GM04504 (cell line): ENCODE measurements at places on chromosomes 13 and 19.

GRCh38 chr19:43692877-43693276, 22.9 kb upstream of the PLAUR start:
- DNase-seq, result no peak

GRCh38 chr19:13401388-13401787, 104.9 kb downstream of the CACNA1A start:
- no peak for DNase-seq

DNA sequence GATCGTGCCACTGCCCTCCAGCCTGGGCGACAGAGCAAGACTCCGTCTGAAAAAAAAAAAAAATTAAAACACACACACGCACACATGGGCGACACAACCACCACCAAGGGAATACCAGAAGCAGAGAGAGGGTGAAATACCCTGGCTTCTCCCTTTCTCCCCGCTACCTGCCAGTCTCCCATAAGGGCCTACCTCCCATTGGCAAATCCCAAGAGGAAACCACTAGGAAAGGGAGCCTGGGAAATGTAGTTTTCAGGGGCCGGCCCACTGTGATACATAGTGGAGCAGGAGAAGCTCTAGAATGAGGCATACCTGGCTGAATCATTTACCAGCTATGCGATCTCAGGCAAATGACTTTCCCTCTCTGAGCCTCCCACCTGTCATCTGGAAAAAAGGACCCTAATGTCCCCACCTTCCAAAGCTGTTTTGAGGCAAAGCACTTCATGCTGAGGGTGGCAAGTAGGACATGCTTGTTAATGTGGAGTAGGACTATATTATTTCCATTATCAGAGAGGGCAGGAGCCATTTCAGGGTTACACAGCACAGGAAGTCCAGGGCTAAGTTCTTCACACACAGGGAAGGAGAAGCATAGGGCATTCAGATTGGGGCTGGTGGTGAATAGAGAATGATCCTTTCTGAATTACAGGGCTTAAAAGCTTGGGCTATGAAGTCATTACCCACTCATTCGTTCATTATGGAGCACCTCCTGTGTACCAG, 14.3 kb upstream of the HNRNPUL1 start:
- DNase-seq, result no peak

- no peak for DNase-seq
These were observed 53.4 kb downstream of the KDM4B start for GRCh38 chr19:5022066-5022860.

- no peak for DNase-seq
These were observed 5.1 kb downstream of the DNMT1 start for GRCh38 chr19:10189616-10190015.

GRCh38 chr13:112842343-112842856, 126.6 kb upstream of the MCF2L start:
- no peak for DNase-seq

- no peak for DNase-seq
These were observed 830.6 kb upstream of the SLITRK5 start for GRCh38 chr13:86840250-86841191.

DNA sequence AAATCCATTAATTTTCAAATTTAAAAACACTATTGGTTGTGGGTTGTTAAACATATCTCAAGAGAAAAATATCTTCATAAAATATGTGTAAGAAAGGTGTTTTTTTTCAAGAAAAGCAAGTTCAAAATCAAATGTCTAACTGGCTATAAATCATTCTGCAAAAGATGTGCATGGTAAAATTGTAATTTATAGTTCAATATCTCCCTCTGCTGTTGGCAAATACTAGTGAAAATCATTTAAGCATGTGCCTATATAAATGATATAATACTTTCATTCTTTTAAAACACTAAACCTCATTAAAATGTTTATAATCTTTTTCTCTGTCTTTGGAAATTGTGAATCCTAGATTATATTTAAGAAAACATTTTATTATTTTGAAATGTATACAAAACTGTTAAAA, 17.2 kb upstream of the SLITRK6 start:
- no peak for DNase-seq

DNA sequence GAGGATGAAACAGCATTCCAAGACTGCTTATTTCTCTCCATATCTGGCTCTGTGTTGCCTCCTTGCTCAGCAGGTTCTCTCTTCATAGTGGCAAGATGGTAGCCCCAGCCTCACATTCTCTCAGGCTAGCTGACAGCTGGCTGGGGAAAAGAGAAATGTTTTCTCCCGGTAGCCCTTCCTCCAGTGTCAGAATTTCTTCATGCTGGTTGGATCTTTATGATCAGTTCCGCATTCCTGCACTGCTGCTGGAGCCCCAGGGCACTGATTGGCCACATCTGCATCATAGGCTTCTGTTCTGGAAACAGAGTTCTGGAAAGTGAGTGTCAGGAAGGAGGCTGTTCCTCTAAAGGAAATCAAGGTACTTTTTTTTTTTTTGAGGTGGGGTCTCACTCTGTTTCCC, 24.6 kb downstream of the POP4 start:
- DNase-seq, result no peak

DNA sequence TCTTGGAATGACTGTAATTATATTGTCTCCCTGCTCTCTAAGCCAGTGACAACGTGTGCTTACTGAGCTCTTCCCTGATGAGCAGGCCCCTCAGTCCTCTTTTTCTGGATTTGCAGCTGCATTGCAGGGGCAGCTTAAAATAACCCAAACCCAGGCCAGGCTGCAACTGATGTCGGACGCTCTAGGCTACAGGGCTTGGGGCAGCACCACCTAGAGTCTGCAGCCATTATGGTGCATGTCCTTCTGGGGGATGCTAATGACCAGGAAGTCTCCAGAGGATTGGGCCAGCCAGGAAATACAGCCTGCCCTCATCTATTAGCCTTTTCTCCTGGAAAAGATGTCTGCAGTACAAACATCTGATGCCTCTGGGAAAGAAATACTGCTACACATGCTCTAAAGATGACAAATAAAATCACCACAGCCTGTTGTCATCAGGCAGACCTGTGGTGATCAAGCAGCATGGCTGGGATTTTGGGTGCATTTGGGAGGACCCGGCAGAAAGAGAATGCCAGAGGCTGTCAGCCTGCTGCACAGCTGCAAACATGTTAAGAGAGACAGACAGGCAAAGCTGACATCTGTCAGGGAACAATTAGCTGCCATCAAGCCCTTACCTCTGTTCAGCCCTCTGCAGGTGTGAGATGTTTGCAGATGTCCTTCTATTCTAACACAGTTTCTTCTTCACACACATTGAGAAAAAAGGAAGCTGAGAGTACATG, 51.8 kb downstream of the CCDC70 start:
- DNase-seq, result no peak

GRCh38 chr13:108940121-108940520, 310.7 kb downstream of the MYO16 start:
- no peak for DNase-seq

- DNase-seq, result no peak
These were observed 110.3 kb downstream of the KDM4B start for GRCh38 chr19:5079071-5079774.

DNA sequence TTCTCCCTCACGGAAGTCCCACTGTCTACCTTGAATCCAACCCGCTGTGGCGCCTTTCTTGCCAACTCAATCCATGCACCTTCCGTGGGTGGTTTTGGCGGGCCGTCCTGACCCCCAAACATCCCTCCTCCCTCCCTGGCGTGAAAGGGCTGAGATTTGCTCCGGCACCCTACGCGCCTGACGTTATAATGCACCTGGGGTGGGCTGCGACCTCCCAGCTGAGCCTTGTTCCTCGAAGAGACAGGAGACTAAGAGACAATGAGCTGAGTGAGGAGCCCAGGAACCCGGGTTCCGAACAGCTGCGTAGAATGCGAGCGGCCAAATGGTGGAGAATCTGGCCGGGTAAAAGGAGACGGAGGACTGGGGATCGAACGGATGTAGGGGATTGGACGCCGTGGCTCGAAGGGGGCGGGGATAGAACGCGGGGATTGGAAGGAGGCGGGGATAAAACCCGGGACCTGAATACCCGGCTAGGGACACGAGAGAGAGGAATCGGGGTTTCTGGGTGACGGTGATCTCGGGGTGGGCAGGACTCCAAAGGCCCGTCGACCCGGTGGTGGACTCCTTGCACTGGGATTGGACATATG, at the start of gene CPT1C:
Gene CPT1C, plus strand, starts transcription at position 461 of the 587 bp plus-strand sequence. CDS start 1,137 bp downstream, outside the sequence.
- DNase-seq, result no peak

DNA sequence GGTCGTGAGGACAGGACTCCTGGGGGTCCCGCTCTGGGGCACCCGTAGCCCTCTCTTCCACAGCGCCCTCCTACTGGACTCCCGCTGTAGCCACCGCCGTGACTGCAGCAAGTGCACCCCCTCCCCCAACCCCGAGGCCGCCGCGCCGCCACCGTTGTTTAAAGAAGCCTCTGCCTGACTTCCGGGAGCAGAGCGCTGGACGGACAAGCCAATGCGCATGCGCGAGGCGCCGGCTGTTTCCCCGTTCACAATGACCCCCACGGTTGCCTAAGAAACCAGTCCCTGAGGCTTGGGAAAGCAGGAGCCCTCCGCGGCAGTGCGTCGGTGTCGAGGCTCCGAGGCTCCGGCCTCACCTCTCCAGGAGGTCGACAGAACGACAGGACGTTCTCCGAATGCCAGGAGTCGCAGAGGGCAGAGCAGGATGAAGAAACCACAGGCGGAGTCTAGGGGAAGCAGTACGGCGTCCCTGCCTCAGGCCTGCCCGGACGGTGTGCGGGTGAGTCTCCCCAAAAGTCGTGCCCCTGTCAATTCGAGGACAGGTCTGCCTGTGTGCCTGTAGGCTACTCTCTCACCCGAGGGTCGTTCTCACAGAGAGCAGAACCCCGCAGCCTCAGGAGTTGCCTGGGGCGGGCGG, 70.5 kb upstream of the ZNF420 start:
- DNase-seq, result no peak

GRCh38 chr13:24897293-24897692, 133.3 kb downstream of the RNF17 start:
- DNase-seq, result no peak

- DNase-seq, result no peak
These were observed 58.3 kb downstream of the CACNA1A start for GRCh38 chr19:13447978-13448377.

DNA sequence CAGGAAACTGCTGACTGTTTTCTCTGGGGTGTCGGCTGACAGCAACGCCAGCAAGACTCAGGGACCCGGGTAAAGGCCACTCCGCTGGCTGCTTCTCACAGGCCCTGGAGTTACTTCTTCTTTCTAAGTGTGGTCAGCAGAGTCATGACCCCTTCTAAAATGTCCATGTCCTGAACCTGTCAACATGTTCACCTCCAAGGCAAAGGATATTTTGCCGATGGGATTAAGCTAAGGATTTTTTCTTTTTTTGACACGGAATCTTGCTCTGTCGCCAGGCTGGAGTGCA, 7.9 kb downstream of the PEX11G start:
- no peak for DNase-seq

GRCh38 chr19:17226002-17226933, at the start of gene OCEL1:
Gene OCEL1, plus strand, starts transcription at chr19:17226226. Its CDS starts 22 bp downstream, at chr19:17226248.
- DNase-seq, result peak; percentile 96

DNA sequence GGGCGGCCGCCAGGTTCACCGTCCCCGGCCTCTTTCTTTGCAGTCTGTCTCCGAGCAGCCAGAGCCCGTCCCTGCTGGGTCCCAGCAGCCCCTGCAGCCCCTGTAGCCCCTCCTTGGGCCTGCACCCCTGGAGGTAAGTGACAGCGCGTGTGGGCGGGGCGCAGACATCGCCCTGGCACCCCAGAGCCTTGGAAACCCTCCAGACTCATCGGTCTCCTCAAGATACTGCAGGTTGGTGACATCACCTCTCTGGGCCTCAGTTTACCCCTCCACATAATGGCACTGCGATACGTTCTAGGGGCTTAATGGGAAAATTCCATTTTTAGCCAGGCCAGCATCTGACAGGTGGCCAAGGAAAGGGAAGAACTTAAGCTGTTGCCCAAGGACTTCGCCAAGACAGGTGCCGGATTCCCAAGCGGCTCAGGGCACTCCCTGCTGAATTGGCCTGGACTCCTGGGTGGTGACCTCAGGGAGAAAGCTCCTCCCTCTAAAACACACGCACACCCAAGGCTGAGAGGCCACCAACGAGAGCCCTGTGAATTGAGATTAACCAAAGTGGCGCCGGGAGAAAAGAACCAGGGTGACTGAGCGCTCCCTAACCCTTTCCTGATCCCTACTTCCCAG, 13.1 kb downstream of the MAST3 start:
- no peak for DNase-seq

GRCh38 chr19:51354103-51354741, 12.0 kb downstream of the ETFB start:
- no peak for DNase-seq

DNA sequence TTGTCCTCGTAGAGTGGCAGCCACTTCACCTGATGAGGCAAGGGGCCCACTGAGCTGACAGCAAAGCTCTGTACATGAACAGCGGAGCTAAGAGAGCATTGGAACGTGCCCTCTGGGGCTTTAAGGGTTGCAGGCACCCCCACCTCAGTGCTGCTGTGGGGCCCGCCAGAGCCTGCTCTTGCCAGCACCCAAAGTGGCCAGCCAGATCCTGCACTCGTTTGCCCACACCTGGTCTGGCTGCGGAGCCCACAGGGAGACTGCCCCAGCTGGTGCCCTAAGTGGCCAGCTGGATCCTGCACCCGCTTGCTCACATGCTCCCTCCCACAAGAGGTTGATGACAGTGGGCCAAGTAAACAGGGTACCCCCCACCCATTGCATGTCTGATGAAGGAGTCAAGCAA, 783.4 kb upstream of the MIR17HG start:
- no peak for DNase-seq

DNA sequence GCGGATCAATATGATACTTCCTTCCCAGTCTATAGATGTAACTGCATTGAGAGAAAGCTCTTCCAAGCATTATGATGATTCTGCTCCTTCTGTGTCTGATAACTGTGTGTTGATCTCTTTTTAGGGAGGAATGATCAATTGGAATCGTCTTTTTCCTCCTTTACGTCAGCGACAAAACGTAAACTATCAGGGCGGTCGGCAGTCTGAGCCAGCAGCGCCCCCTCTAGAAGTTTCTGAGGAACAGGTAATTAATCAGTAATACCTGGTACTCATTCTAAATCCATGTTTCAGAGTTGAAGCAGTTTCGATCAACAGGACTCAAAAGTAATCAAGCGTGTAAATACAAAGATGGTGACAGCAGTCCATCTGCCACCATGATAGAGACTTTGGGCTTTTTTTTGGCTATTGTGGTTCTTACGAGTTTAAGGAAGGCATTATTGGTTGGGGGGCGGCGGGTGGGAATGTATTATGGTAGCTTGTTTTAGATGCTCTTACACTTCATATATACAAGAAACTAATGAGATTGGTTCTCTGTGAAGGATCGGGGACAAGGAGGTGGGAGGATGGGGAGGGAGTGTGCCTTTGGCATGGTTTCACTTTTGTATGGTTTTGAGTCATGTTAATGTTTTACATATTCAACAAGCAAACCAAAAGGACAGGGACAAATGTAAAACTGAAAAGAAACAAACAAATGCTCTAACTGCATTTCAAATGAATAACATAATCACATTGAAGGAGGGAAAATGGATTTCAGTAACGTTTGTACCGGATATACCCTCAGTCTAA, 60.7 kb upstream of the GPR183 start:
- DNase-seq, result no peak
